NCI-H1694 treated with DMSO at 0.1 percent for 48 hours (cell line): ENCODE measurements at places on chromosomes 3 and 15.

- DNase-seq: no peak
Observed at GRCh38 chr15:41603411-41603935, 44.5 kb downstream of the TYRO3 start.

- DNase-seq: no peak
Observed at GRCh38 chr3:67947808-67948508, 293.5 kb upstream of the SUCLG2 start.

- DNase-seq: no peak
Observed at GRCh38 chr15:68249058-68249713, 19.7 kb upstream of the CLN6 start.

DNA sequence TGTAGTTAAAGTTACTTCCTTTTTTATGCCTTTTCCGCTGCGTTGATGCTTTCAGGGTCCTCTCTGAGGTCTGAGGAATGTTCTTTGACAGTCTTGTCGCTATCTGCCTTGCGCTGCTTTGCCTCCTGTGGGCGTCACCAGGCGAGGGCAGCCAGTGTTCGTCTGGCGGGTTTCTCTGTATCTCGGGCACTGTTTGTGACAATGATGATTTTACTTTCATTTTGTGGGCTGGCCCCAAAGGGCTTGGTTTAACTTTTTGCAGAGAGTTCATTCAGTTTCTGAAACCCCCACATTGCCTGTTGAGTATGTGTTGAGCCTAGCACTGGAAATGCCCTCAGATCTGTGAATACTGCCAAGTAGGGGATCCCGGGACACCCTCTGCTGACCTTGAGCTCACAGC is 24.6 kb upstream of the SACM1L start:
- DNase-seq: no peak

DNA sequence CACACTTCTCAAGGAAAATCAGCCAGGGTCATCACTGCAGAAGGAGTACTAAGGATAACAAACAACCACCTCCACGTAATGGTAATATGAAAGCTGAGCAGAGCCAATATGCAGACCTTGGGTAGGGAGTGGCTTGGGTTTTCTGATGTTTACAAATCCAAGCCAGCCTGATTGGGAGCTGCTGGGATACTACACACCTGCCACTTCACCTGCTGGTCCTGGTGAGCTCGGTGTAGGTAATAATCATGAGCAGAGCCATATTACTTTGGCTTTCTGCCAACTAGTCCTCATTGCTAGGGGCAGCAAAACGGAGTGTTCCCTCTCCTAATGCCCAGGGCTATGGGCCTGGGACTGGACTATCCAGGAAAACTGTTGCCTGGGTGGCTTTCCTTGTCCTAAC is 433.5 kb upstream of the PPP2R3A start:
- no peak for DNase-seq

GRCh38 chr15:85910834-85911233 is 116.1 kb upstream of the KLHL25 start:
- DNase-seq: no peak

DNA sequence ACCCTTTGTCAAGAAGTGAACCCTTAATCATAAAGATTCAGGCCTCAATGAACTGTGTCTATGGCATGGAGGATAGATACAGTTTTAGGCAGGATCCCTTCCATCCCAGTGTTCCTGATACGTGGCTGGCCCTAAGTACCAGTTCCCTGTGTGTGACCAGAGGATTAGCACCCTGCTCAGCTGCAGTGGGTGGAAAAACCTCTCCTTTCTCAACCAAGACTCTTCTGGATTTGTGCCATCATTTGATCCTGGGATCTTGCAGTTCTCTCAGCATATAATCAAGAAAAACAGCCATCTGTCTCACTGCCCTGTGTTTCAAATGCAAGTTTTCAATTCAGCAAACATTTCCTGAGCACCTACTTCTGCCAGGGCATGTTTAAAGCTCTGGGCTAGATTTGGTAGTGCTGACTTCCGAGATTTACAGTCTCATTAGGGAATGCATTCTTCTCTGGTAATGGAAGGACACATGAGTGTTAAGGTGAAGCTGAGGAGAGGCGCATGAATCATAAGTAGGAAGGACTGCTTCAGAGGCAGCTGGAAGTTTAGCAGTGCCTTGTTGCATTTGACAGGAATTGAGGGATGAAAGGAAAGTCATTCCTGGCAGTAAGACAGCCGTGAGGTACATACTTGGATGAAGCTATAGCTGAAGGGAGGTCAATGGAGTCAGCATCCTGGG is 388.3 kb downstream of the MFSD1 start:
- no peak for DNase-seq

DNA sequence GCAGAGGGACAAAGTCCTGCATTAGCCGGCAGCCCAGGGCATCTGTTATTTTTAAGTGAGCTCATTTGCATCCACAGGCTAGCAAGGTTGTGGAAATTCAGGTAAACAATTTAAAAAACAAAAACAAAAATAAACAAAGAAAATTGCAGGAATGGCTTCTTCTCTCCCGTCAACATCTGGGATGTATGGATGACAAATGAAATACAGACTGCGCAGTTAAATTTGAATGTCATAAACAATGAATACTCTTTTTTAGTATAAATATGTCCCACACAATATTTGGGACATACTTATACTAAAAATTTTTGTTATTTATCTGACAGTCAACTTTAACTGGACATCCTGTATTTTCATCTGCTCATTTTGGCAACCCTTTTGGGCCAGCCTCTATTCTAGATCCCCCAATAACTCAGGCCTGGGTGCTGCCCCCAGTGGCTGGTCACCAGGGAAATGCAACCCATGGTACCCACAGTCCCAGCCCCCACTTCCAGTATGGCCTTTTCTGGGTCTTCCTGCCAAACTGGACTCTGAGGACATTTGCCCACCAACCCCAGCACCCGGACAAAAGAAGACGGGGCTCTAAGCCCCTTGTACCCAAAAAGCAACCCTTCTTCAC is 12.7 kb downstream of the GRM2 start:
- no peak for DNase-seq

GRCh38 chr3:153469162-153469561 is 307.1 kb downstream of the RAP2B start:
- DNase-seq: no peak

- peak; percentile 45 for DNase-seq
Observed at GRCh38 chr15:46280762-46281542, 646.1 kb downstream of the SQOR start.

DNA sequence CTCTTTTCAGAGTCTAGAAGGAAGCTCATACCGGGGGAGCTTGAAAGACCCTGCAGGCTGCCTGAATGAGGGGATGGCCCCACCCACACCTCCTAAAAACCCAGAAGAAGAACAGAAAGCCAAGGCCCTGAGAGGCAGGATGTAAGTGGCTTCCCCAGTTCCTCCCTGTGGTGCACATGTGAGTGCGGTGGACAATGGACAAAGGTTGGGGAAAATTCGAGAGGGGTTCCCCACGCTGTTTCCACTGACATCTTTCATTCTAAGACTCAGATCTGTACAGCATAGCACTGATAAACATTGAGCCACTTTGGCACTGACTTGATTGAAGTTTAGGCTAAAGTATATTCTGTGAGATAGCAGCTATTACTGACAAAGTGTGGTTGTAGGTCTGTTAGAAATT is 79.5 kb upstream of the UMPS start:
- no peak for DNase-seq

DNA sequence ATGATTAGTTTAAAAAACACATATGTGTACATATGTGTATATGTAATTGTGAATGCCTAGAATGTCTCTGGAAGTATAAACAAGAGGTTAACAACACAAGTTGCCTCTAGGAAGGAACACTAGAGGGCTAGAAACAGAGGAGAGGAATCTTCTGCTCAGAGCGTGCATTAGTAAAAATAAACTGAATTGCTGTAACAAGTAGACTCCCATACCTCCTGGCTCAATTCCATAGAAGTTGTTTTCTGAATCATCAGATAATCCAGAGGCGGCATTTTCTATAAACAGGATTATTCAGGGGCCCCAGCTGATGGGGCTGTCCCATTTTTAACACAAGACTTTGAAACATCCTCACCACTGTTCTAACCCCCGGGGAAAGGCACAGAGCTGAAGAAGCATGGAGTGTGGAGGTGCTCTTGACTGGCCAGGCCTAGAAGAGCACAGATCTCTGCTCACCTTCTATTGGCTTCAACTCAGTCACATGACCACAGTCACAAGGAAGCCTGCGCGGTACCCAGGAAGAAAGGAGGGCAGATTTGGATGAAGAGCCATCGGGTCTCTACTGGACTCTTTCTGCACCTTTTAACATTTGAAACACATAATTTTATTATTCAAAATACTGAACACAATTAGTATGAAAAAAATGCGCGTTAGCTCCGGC is 145.7 kb downstream of the TLE3 start:
- DNase-seq: no peak

GRCh38 chr15:90482124-90483011 is 47.4 kb upstream of the CRTC3 start:
- DNase-seq: peak; percentile 39

- DNase-seq: no peak
Observed at GRCh38 chr3:54714035-54714434, 213.8 kb downstream of the LRTM1 start.

GRCh38 chr3:172153335-172153861 is 114.0 kb downstream of the FNDC3B start:
- DNase-seq: no peak

GRCh38 chr3:13349823-13350222 is 70.3 kb downstream of the NUP210 start:
- no peak for DNase-seq
